Activated CD4-positive, alpha-beta T cell treated with anti-CD3 and anti-CD28 coated beads, Interleukin-2, Interleukin-4, amounts not matched to agents 100 ng/mL and 50 ng/mL, durations not matched to agents 16 hours and 8 hours (primary cell): ENCODE measurements at places on chromosomes 6 and 20.
A peak's percentile ranks its signal among the peaks of the same experiment; 100 is the strongest.

- DNase-seq, result no peak
Measured at GRCh38 chr6:82331031-82331773, 32.4 kb upstream of the TPBG start.

- no peak for DNase-seq
Measured at GRCh38 chr20:46588532-46589511, 38.4 kb upstream of the OCSTAMP start.

DNA sequence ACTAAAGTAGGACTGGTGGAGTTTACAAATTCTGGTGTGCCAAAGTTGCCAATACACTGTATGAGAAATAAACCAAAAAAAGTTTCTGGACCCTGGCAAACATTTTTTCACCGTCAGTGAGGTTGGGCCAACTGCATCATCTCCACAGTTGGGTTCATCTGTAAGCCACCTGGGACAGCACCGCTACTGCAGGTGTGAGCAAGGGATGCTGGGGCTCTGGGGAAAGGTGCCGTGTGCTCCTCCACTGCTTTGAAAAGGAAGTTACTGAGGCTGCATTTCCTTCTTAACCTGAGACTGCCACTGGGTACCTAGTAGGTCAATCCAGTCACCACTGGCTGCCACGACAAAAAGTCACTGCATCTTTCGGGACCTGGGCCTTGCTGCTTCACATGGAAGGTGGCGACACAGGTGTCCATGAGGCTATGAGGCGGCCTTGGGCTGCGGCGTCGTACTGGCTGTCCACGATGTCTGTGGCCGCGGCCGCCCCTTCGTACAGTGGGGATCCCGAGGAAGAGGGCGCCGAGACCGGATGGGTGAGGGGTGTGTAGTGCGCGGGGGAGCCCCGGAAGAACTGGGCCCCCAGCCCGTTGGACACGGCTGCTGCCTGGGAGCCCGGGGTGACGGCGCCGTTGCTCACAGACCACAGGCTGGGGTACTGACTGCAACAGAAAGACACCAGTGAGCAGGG lies 9.6 kb downstream of the TBXT start:
- no peak for DNase-seq

DNA sequence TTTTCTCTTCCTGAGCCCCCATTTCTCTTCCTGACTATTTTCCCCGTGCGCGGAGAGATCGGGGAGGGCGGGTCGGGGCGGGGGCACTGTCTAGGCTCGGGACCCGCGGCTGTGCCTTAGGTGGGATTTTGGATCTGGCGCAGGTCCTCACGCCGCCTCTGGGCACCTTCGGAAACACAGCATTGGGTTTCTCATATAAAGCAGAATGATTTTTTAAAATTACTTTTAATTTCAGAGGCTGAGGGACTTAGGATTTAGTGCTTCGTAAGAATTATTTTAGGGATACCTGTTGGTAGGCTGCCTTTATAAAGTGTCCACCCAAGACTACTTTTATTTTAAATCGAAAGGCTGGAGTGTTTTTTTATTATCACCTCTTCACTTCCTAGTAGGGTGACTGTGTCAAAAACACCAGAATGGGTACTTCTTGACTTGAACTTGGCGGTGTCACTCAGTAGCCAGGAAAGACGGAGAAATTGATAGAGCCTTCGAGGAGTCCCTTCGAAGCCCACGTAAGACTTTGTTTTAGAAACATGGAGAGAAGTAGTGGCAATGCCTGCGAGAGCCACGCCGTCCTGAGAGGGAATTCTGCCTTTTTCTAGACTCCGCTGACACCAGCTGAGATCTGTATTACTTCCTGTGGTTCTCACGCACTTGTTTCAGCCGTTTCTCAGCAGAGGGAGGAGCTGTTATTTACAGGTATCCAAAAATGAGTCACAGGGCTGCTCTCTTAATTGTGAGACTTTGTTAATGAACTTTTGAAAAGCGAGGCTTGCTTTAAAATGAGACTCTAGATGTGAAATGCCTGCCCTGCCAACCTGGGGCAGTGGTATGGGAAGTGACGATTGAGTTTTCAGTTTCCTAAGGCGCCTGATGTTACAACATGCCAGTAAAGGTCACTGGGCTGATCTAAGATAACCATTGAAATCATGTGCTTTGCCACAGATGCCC lies 667 bp downstream of the STX11 start:
- DNase-seq, result peak; percentile 95

DNA sequence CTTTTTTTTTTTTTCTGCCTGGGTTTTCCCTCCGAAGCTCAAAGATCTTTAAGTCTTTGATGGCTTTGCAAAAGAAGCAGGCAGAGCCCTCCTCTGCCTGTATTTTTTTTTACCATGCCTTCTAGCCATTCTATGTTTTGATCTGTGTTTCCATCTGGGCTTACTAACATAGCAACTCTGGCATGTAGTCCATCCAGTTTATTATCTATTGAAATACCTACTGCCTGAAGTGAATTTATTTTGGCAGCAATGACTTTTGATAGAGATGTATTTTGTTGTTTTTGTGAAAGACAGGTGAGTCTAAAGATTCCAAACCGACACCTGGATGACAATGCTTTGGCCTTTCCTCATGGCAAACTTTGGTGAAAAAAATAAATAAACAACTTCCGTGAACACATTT lies 1157.7 kb upstream of the MAP3K7 start:
- DNase-seq, result no peak

- no peak for DNase-seq
Measured at GRCh38 chr20:55283889-55284288, 721.4 kb downstream of the CBLN4 start.

DNA sequence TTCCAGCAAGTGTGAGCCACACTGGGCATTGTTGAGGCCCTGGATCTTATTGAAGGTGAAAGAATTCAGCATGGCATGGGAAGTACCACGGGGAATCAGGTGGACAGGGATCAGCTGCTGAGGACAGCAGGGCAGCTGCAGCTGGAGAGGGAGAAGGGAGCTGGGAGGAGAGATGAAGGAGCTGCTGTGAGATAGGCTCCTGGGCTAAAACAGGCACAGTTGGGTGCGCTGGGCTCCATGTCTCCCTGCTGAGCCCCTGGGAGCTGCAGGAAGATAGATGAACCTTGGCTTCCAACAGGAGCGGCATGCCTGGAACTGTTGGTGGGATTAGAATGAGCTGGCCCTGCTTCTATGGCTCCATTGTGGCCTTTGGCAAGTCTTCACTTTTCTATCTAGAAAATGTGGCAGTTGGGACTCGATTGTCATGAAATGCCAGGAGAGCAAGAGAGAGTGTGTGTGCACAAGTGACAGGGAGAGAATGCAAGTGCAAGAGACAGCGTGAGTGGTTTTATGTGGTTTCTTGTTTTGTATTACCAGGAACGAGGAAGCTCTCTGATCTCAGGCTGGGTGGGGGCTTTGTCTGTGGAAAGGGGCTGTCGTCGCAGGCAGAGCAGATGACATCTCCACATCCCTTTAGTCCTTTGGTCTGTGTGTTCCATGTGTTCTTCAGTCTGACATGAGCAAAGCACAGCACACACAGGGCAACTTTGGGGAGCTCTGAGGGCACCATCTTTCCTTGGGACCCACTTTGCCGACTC lies 20.4 kb downstream of the SNPH start:
- DNase-seq, result no peak

DNA sequence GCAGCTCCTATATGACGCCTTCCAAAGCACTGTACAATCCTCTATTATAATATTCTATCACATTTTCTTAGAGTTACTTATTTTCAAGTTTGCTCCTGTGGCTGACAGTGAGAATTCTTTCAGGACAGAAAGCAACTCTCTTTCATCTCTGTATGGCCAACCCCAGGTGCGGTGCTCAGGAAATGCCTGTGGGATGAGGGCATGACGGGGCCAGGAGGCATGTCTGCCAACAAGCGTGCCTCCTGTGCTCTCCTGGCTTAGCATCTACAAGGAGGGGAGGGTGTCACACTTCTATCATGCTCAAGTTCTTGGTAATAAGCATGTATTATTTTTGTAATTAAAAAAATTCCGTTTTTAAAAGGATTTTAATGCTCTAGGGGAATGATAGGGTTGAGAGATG lies 11.4 kb downstream of the MRPL14 start:
- no peak for DNase-seq
